ENCODE measurements at places on chromosomes 2 and 18. TPM values are rescaled to one million over a fixed set of nuclear protein-coding genes. Genes with fewer than 3 reads are reported as not detected.

- H3K27me3 ChIP-seq, result no peaks in the 10 kb centered on the region
- peaks cover 3% of the 10 kb centered on the region for H3K4me1 ChIP-seq
Measured at GRCh38 chr2:24521975-24522639, 31.1 kb downstream of the NCOA1 start.

GRCh38 chr2:166485558-166486178, 8.4 kb downstream of the SCN7A start:
- no peak overlapping the region for H3K4me3 ChIP-seq
- DNase-seq, result no peak
- H3K27ac ChIP-seq, result no peak overlapping the region
- no peaks in the 10 kb centered on the region for H3K36me3 ChIP-seq

GRCh38 chr18:14285053-14285452, 152.8 kb upstream of the ZNF519 start:
- H3K4me1 ChIP-seq, result no peaks in the 10 kb centered on the region
- H3K27ac ChIP-seq, result no peak overlapping the region
- H3K27me3 ChIP-seq, result no peaks in the 10 kb centered on the region
- no peak overlapping the region for H3K4me3 ChIP-seq

DNA sequence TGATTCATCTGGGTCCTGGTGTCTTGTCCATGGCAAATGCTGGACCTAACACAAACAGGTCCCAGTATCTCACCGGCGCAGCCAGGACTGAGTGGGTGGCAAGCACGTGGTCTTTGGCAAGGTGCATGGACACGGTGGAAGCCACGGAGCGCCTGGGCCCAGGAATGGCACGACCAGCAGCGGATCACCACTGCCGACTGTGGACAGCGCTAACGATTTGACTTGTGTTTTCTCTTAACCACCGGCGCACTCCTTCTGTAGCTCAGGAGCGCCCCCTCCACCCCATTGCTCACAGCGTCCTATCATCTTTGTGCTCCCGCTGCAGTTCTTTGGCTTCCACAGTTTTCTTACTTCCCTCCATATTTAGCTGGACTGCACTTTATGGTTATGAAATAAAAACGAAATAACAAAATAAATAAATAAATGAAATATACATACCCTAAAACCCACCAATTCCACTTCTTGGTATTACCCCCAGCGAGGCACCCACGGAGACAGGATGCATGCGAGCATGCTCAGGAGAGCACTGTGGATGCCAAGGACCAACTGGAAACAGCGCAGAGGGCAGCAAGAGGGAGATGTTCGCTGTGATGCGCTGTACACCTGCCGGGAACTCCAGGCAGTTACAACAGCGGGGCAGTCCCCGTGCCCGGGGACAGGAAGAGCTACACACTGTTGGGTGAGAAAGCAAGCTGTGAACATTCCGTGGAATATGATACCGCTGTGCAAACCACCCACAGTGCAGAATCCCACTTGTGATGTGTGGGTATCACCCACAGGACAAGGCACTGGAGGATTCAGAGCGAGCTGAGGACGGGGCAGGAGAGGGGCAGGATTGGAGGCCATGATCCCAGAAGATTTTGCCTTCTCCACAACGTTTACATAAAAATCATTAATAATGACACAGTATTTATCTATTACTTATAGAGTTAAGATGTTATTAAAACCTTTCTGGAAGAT, 7.0 kb upstream of the CIDEA start:
- no peak overlapping the region for H3K4me3 ChIP-seq
- peaks cover 21% of the 10 kb centered on the region for H3K27me3 ChIP-seq
- H3K27ac ChIP-seq, result no peak overlapping the region
- DNase-seq, result no peak

- DNase-seq, result no peak
- peaks cover 19% of the 10 kb centered on the region for H3K4me1 ChIP-seq
- H3K4me3 ChIP-seq, result no peak overlapping the region
- peaks cover 78% of the 10 kb centered on the region for H3K36me3 ChIP-seq
- H3K27ac ChIP-seq, result no peak overlapping the region
Measured at GRCh38 chr2:86066915-86067314, 38.8 kb downstream of the POLR1A start.

- H3K36me3 ChIP-seq, result no peaks in the 10 kb centered on the region
- no peak overlapping the region for H3K27ac ChIP-seq
- peaks cover 15% of the 10 kb centered on the region for H3K4me1 ChIP-seq
Measured at GRCh38 chr2:209389171-209389618, 34.7 kb upstream of the MAP2 start.

DNA sequence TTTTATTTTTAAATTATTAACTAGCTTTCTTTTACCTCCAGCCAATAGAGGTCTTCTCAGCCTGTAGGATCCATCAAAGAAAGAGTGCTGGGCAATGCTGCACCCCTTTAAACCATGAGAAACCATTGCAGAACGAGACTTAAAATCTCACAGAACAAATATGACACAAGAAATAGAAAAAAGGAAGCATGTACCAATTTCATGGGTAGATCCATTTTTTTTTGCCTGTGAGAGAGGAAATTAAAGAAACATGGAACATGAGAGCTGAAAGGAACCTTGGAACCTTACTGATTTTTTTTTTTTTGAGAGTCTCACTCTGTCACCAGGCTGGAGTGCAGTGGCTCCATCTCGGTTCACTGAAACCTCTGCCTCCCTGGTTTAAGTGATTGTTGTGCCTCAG, 14.0 kb downstream of the HRH4 start:
- H3K36me3 ChIP-seq, result no peaks in the 10 kb centered on the region
- no peak overlapping the region for H3K27ac ChIP-seq
- no peaks in the 10 kb centered on the region for H3K4me1 ChIP-seq
- H3K4me3 ChIP-seq, result no peak overlapping the region

- no peak overlapping the region for H3K4me3 ChIP-seq
- H3K27me3 ChIP-seq, result peaks cover 50% of the 10 kb centered on the region
- H3K27ac ChIP-seq, result no peak overlapping the region
- no peaks in the 10 kb centered on the region for H3K4me1 ChIP-seq
- no peaks in the 10 kb centered on the region for H3K36me3 ChIP-seq
Measured at GRCh38 chr2:6883448-6884122, 6.0 kb downstream of the RSAD2 start.

DNA sequence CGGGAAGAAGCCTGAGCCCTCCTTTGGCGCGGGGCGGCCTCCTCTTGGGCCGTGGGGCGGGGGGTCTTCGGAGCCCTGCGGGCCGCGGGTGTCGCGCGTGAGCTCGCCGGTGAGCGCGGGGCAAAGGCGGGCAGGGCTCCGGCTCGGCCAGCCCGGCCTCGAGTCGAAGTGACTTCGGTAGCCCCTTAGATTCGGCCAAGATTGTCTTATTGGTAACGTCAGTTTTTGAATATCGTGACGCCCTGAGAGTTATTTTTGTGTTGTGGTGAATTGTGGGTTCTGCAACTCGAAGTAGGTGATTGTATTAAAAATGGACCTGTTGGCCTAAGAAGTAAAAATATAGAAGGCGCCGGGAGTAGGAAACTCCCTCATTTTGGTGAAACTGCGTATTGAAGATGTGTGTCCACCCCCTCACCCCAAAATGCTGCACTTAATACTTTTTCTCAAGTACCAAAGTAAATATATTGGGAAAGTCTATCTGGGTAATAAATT, 669 bp downstream of the MARCHF7 start:
- DNase-seq, result peak; percentile 28
- H3K4me3 ChIP-seq, result peak overlapping the region; percentile 100
- H3K27ac ChIP-seq, result peak overlapping the region; percentile 100
- H3K36me3 ChIP-seq, result peaks cover 34% of the 10 kb centered on the region

- H3K4me3 ChIP-seq, result no peak overlapping the region
- peaks cover 10% of the 10 kb centered on the region for H3K4me1 ChIP-seq
- H3K36me3 ChIP-seq, result peaks cover 5% of the 10 kb centered on the region
- no peak for DNase-seq
Measured at GRCh38 chr2:10059552-10060335, 16.4 kb downstream of the KLF11 start.

DNA sequence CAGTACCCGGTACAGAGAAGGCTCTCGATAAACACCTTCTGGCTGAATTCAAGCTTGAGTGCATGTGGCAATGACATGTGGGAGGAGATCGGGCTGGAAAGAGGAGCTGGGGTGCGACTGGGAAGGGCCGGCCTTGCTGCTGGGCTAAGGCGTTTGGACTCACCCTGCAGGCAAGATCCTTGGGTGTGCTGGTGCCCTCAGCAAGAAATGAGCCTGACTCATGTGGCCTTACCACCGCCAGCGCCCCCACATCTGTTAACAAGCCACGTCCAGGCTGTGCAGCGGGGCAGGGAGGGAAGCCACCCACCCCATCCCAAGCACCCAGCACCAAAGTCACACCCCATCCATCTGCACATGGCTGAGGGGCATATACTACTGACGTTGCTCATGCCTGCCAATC, 1.3 kb downstream of the HS1BP3 start:
- no peak for DNase-seq
- peaks cover 22% of the 10 kb centered on the region for H3K4me1 ChIP-seq
- H3K36me3 ChIP-seq, result peaks cover 6% of the 10 kb centered on the region
- peaks cover under 1% of the 10 kb centered on the region for H3K27me3 ChIP-seq
- H3K4me3 ChIP-seq, result peak overlapping the region; percentile 82

DNA sequence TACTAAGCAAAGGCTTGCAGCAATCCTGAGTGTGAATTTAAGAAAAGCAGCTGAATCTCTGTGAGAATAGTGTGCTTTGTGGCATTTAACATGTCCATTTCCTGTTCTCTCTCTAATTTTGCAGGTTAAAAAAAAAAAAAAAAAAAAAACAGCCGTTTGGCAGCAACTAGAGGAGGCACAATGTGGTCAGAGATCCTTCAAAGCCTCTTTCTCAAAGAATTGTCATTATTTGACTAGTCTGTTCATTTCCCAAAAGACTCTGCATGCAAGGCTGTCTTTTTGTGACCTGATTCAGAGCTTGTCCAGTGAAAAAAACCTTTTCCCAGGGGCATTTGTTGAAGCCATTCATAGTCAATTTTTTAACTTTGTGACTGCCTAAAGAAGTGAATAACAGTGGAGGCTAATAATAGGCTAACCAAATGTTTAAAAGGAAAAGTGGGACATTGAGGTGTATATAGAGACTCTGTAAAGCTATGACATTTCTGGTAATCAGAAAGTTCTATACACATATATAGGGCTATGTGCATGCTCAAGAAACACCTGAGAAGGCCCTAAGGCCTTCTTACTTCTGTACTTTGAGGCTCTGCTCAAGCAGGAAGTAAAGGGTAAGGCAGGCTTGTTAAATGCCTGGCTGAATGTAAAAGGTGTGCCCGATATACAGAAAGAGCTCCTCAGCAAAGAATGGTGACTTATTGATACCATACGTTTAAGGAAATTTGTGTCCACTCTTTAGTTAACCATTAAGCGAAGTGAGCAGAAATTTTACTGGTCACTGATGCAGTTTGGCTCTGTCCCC, 289.6 kb upstream of the RAB6C start:
- H3K27me3 ChIP-seq, result no peaks in the 10 kb centered on the region
- no peak overlapping the region for H3K4me3 ChIP-seq
- H3K36me3 ChIP-seq, result no peaks in the 10 kb centered on the region
- H3K27ac ChIP-seq, result no peak overlapping the region

DNA sequence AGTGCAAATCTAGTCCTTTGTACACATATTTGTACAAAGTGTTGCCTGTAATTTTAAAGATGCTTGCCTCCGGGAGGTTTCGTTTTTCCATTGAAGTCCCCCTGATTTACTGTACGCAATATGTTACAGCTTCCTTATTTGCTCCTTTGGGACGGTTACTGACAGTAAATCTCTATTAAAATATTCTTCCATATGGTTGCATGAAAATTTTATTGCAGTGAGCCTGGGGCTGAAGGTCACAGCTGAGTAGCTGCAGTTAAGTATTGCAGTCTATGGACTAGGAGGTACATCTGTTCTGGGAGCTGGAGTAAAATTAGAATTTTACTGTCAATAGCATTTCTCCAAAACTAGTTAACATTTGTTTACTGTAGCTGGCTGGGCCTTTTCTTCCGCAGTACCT, 119.2 kb downstream of the ETAA1 start:
- no peak overlapping the region for H3K27ac ChIP-seq
- H3K4me1 ChIP-seq, result peaks cover 8% of the 10 kb centered on the region
- no peak for DNase-seq
- no peaks in the 10 kb centered on the region for H3K27me3 ChIP-seq
- H3K4me3 ChIP-seq, result no peak overlapping the region

DNA sequence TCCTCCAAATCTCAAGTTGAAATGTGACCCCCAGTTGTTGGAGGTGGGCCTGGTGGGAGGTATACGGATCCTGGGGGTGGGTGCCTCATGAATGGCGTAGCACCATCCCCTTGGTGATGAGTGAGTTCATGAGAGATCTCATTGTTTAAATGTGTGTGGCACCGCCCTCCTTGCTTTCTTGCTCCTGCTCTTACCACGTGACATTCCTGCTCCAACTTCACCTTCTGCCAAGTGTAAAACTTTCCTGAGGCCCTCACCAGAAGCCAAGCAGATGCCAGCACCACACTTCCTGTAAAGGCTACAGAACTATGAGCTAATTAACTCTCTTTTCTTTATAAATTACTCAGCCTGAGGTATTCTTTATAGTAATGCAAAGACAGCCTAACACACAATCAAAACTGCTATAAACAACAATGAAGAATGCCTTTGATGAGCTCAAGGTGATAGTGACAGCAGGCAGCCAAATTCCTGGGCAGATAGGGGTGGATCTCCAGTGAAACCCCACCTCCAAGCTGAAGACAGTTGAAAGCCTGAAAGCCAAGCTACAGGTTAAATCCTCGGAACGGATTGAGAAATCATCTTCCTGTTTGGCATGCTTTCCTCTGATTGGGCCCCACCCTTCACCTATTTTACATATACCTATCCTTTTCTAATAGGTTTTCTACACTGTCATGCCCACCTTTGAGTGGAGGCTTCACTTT, 26.9 kb downstream of the MCEE start:
- H3K4me1 ChIP-seq, result peaks cover 11% of the 10 kb centered on the region
- no peak overlapping the region for H3K27ac ChIP-seq
- peak; percentile 21 for DNase-seq

- DNase-seq, result no peak
- no peaks in the 10 kb centered on the region for H3K36me3 ChIP-seq
- peaks cover 18% of the 10 kb centered on the region for H3K4me1 ChIP-seq
- no peak overlapping the region for H3K4me3 ChIP-seq
Measured at GRCh38 chr2:225464346-225465025, 65.0 kb downstream of the NYAP2 start.

SLC39A10 gene
- total RNA-seq, result 59.8 TPM

B3GNT7 gene
- not detected for total RNA-seq

SP140 gene
- not detected for total RNA-seq

SCG2 gene
- total RNA-seq, result 0.84 TPM

STK17B gene
- total RNA-seq, result 17.1 TPM

TNS1 gene
- 3.3 TPM for total RNA-seq

CRYGD gene
- total RNA-seq, result not detected

LAMA1 gene
- 9.6 TPM for total RNA-seq

ATP9B gene
- 25.5 TPM for total RNA-seq
